ENCODE measurements at places on chromosomes 5 and 9.

DNA sequence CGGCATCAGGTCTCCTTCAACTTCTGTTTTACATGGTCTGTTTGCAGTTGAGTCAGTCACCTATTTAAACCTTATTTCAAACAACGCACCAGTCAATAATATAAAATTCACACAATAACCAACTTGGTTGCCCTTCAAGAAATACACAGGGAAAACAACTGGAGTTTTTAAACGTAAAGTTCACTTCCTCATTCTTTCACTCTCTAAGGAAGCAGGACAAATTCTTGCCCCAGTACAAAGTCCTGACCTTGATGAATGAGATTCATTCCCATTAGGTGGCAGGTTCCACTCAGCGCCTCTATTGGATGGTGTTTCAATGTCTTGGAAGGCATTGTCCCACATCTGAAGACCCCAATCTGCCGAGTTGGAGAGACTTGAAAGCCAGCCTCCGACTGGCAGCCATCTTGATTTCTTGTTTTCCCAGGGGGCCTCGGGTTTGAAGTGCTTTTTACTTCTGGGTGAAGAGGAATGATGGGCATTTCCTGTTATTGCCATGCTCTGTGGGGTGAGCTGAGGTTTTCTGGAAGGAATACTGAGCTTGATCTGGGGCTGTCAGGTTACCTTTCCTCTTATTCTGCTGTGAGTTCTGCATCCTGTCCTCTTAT, 105.0 kb downstream of the ACER2 start:
- no peak for DNase-seq

- DNase-seq, result no peak
Measured at GRCh38 chr5:173919443-173919842, 31.3 kb downstream of the CPEB4 start.

- no peak for DNase-seq
Measured at GRCh38 chr5:135568923-135569360, 9.8 kb downstream of the CXCL14 start.

DNA sequence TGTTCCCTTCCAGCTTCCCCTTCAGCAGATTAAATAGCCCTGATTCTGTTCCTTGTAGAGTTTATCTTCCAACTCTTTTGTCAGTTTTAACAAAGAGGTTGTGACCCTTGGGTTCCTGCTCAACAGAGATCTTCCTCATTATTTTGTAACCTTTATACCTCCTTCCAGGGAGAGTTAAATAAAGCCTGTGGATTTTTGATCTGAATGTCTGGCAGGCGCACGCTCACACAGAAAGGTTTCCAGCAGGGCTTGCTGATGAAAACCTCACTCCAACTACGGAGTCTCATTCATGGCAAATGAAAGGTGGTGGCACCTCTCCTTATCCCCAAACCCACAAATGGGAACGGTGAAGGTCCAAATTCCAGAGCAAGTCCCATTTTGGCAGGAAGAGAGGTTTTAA, 129.0 kb downstream of the SREK1 start:
- no peak for DNase-seq

GRCh38 chr9:17789316-17789715, 210.4 kb downstream of the SH3GL2 start:
- DNase-seq, result no peak

DNA sequence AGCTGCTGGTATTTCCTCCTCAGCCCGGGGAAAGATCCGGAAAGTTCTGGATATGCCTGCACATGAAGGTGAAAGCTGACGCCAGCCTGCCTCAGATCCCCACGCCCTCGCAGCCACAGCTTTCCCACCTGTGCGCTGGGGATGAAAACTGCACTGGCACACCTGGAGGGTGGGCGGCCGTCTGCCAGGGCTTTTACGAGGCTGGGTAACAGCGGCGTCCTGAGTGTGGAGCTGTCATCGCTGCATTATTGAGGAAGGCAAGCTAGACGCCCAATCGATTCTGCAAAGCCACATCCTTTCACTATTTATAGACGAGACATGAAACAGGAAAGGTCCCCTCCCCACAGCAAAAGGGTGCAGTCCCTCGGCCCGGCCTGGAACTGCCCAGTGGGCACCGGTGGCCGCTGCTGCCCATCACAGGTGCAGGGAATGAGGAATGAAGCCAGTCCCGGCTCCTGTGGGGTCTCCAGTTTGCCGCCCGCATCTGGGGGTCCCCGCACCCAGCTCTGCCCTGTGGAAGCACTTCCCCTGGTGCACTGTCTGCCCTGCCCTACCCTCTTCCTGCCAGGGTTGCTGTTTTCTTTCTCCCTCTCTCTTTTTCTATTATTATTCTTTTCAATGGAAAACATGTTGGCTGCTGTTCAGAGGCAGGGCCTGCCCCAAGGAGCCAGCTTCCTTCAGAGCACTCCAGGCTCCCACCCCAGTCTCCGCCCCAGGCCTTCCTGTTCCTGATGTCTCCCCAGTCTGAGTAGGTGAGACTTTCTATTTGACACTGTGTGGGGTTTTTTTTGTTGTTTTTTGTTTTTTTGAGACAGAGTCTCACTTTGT, 7.0 kb downstream of the NOTCH1 start:
- no peak for DNase-seq

Data from upper lobe of right lung (tissue), 1 donor.